ENCODE measurements at places on chromosomes 2 and 18.

DNA sequence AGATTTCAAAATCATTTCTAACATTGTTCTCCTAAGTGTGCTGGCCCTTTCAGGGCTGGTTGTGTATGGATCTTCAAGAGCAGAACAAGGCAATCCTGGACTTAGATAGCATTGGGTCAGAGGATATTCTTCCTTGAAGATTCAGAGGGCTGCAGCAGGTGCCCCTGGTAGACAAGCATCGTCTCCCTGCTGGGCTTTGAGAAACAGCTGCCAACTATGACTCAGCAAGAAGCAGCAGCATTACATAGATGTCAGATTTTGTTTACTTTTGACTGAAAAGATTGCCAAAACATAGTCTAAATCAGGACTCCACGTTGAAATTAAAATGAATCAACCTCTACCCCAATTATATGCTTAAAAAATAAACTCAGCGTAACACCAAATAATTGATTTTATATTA, 618.8 kb downstream of the SOCS6 start:
- no peak for DNase-seq

DNA sequence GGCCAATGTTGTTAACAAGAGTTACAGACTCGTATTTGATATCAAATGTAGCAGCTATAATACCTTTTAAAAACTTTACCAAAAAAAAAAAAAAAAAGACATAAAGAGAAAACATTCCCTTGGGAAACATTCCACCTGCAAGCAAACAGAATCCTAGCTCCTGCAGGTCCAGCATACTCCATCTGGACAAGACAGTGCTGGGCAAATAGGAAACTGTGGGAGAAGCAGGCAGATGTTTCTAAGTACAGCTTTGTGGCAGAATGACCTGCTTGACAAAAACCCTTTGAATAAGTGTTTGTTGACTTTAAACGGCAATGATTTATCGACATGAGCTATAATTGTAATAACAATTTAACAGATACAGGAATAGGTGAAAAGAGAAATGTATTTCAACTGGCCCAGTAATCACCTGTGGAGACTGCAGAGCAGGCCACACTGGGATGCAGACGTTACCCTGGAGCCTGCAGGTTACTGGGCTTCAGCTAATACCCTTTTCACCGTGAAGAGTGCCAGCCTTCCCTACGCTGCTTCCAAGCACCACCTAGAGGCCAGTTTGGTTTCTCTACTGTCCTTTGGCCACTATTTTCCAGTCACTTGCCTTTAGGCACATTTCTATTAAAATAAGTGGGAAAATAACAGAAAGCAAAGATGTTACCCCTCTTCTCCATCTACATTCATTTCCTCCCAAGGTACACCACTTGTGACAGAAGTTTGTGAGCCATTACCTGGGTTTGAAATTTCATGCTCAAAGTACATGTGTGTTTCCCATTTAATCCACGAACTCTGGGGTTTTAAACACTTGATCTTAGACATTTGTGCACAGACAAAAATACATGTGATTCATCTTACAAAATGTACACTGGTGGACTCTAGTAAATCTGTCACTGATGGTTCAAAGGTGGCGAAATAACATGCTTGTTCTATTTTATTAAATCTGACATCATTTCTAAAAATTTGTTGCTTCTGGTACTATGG, 96.9 kb upstream of the ZNF397 start:
- DNase-seq = no peak

- no peak for DNase-seq
Measured at GRCh38 chr2:75324141-75324540, 124.8 kb upstream of the TACR1 start.

GRCh38 chr18:62741118-62741566, 25.8 kb downstream of the PHLPP1 start:
- no peak for DNase-seq

GRCh38 chr18:45833846-45834245, 8.4 kb downstream of the SIGLEC15 start:
- no peak for DNase-seq

DNA sequence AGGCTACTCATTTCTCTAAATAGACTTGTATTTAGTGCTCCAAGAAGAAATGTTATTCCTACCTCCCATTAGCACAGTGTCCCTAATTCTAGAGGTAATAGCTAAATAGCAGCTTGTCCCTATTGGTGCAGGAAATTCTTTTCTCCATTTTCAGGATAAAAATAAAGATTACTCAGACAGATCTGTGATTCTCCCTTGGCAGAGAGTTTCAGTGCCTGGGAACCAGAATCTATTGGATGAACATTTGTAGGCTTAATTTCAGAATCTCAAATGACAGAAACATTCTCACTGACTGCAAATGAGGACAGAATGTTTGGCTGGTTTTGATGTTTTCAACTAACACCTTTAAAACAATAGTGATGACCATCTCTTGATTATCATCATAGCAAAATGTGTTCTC, 33.3 kb upstream of the LGALSL start:
- no peak for DNase-seq

DNA sequence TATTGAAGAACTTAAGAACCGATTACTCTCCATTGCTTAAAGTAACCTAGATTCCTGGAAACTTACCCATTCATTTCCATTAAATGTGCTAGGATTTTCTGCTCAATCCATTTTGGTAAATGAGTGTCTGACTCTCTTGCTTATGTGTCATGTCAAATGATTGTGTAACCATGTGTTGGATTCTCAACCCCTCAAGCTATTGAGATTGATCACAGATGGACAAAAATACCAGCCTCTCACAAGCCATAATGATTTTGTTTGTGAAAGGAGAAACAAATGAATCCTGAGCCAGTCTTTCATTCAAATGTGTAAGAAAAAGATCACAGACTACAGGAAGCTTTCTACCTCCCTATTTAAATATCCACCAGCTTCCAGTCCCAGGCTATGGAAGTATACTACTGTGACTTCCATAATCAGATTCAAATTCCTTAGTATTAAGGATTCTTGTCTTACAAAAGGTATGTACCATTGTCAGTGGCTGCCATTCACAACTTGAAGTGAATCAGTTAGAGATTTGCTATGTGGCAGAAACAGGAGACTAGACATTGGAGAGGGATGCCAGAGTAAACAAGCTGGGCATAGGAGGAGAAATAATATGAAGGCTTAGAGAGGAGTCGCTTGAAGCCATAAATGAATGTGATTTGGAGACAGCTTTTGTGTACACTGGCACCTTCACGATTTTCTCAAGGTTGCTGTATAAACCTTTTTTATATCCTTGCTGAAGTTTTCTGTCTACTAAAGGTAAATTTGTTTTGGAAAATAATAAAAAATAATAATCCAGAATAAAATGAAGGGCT, 498.5 kb upstream of the SETBP1 start:
- DNase-seq = no peak

DNA sequence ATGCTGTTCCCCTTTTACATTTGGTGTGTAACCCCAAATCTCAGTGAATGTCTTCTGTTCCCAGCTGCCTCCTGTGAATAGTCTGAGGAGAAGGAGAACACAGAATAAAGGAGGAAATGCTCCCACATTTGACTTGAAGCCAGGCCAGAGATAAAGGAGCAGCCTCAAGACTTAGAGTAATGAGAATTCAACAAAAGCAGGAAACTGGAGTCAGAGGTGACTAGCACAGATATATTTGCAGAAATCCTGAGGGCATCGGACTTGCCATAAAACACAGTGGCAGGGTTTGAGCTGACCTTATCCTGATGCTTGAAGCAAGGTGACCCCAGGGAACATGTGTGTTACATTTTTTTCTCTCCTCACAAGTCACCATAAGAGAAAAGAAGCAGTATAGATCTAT, 291.4 kb upstream of the RND3 start:
- DNase-seq = no peak

DNA sequence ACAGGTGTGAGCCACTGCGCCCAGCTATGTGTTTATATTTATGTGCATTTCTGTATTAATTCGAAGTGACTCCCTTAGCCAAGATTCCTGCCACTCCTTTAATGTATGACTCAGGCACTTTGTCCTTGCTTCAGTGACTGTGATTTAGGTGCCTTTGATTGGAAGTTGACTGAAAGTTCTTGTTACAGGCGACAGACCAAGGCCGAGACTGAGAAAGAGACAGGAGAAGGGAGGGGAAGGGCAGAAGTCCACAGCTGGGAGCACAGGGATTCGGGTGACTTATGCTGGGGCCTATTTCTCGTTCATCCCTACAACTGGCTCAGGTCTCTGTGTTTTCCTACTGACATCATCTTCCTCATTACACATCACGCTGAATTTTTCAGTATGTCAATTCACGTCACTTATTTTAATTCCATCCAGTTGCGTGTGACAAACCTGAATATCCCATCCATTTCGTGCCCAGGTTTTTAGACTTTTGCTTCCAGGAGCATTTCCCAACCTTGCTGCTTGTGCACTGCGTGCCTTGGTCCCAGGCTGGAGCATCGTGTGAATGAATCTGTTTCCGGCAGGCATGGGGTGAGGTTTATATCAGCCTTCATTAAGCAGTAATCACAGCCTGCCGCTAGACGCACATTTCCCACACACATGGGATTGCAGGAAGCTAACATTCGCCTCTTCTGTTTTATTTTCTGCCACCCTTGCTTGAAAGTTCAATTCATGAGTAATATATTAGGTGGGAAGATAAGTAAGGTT, 42.4 kb downstream of the TMEM18 start:
- DNase-seq = no peak

DNA sequence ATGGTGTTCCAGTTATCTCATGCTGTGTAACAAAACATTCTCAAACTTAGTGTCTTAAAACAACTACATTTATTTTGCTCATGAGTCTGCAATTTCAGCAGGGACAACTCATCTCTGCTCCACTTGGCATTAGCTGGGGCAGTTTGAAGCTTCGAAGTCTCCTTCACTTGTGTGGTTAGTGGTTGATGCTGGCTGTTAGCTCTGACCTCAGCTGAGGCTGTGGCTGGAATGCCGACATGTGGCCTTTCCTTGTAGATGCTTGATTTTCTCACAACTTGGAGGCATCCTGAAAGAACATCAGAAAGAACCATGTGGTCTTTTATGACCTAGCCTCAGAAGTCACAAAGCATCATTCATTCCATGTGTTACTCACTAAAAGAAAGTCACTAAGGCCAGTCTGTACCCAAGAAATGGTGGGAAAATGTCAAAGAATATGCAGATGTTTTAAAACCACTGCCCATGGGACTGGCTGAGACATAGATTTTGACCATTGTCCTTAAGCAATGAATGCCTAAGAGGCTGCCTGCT, 3.8 kb upstream of the TMSB10 start:
- no peak for DNase-seq

DNA sequence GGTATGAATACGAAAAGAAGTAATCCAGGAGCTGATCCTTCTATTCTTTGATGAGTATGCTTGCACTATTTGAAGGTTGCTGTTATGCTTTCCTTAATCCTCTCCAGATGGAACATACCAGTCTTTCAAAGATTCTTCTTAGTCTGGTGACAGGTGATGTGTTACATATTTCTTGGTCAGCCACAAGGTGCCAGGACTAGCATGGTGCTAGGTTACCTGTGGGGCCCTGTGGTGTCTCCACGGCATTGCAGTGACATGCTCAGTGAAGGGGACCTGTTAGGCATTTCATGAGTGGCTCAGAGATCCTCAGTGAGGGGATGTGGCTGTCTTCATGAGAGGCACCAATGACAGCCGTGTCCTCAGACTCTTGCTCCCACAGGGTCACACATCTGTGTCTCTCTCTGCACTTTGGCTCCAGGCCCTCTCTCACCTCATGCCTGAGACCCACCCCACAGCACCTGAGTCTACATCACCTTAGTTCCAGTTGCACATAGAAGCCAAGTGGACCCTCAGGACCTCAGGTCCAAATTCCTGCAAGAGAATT, 13.1 kb upstream of the RAB31 start:
- DNase-seq = no peak

Measured in stimulated activated CD4-positive, alpha-beta T cell treated with anti-CD3 and anti-CD28 coated beads, Interleukin-1b, Interleukin-23, amount 100 ng/mL, for 24 hours (primary cell).